Sigmoid colon (tissue), 7 donors: ENCODE measurements at places on chromosomes 5 and 9. TPM values are rescaled to one million over a fixed set of nuclear protein-coding genes. Genes with fewer than 3 reads are reported as not detected.

DNA sequence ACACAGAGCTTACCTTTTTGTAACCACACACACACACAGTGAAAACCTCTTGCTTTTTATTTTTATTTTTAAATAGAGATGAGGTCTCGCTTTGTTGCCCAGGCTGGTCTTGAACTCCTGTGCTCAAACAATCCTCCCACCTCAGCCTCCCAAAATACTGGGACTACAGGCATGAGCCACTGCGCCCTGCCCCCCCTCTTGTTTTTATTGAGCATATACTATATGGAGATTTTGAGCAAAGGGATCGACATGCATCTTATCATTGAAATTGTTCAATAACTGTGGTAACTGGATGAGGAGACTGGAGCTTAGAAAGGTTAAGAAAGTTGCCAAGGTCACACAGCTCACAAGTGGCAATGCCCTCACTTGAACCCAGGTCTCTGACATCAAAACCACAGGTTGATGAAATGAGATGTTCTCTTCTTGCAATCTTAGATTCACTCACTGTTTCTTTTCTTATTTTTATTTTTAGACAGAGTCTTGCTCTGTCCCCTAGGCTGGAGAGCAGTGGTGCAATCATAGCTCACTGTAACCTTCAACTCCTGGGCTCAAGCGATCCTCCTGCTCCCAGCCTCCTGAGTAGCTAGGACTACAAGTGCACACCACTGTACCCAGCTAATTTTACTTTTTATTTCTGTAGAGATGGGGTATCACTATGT lies 26.8 kb upstream of the STXBP1 start:
- no peak for DNase-seq

DNA sequence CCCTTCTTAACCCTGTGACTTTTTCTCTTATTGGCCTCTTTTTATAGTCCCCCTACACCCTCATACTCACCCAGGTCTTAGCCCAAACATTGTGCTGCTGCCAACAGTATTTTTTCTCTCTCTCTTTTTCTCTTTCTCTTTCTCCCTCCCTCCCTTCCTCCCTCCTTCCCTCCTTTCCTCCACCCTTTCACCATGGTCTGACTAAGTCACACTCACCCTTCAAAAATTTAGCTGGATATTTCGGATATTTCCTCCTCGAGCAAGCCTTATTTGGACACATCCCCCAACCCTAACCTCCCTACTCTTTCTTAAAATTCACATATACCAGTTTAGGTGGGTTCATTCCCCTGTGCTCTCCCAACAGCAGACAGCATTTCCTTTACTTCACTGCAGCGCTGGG lies 64.7 kb downstream of the FGF1 start:
- no peak for DNase-seq

DNA sequence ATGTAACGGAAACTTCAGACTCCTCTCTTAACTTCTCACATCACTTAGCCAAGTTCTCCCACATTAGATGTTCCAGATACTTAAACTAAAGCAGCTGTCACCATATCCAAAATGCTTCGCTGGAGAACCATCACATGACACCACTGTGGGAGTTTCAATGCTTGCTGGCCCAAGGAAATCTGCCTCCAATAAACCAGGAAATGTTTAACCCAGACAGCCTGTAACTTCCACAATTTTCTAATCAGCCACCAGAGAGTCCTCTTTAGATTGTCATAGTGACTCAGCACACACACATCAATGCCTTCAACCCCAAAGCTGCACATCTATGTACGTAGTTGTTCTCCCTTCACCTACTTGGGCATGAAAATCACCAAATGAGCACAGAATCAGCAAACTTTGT lies 118.7 kb downstream of the LPAR1 start:
- no peak for DNase-seq

DNA sequence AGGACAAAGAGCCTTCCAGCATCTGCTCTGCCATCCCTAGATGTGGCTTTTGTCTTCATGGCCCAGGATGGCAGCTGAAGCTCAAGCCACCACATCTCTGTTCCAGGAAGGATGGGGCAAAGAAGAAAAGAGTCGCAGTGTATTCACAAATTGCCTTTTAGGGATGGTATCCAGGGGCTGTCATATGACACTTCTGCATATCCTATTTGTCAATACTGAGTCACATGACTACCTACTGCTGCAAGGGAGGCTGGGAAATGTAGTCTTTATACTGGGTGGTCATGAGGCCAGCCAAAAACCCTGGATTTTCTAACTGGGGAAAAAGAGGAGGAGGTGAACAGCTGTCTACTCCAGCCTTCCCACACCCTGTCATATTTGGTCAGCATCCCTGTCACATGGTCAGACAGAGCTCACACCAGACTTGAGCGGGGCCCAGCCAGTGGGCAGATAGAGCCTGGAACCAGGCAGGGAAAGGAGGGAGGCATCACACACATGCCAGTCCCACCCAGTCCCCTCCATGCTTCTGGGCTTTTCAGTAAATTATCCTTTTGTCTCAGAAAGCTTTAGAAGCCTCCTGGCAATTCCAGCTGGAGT lies 52.0 kb downstream of the OLFM1 start:
- no peak for DNase-seq

GRCh38 chr9:107375001-107375400 lies 91.9 kb downstream of the RAD23B start:
- DNase-seq: no peak

- no peak for DNase-seq
Observed at GRCh38 chr9:5953743-5954707, 61.4 kb downstream of the RANBP6 start.

GRCh38 chr9:19133549-19134345 lies 6.5 kb upstream of the PLIN2 start:
- no peak for DNase-seq

The IER5L gene
- total RNA-seq: 9.3 TPM

The DOK3 gene
- total RNA-seq: 7.1 TPM

The MAMDC2 gene
- 166 TPM for total RNA-seq

The EFNA5 gene
- total RNA-seq: 9.9 TPM

The PFN3 gene
- total RNA-seq: not detected

The ACTBL2 gene
- total RNA-seq: not detected
